ENCODE measurements at places on chromosomes 12 and 14. TPM values are rescaled to one million over a fixed set of nuclear protein-coding genes. Genes with fewer than 3 reads are reported as not detected.
A peak's percentile ranks its signal among the peaks of the same experiment; 100 is the strongest.

DNA sequence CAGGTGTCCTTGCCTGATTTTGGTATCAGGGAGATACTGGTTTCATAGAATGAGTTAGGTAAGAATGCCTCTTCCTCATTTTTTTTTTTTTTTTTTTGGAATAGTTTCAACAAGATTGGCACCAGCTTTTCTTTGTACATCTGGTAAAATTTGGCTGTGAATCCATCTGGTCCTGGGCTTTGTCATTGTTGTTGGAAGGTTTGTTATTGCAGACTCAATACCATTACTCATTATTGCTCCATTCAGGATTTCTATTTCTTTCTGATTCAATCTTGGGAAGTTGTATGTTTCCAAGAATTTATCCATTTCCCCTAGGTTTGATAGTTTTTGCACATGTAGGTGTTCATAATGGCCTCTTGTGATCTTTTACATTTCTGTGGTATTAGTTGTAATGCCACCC is 126.0 kb upstream of the KITLG start:
- DNase-seq = no peak

DNA sequence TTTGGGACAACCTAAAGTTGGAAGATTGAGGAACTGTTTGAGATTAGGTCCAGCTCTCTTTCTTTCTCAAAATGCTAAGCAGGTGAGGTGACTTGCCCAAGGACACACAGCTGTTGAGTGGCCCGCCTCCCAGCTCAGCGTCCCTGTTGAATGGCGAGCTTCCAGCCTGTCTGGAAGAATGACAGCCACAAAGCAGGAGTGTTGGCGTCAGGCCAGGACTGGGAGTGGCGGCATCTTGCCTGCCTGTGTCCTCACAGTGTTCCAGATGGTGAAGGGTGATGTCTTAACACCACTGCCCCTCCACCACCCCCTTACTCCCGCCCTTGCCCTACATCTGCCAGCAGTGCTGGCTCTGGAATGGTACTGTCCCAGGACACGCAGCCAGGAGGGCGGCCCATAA is 4.4 kb upstream of the CEBPE start:
- no peak for DNase-seq

DNA sequence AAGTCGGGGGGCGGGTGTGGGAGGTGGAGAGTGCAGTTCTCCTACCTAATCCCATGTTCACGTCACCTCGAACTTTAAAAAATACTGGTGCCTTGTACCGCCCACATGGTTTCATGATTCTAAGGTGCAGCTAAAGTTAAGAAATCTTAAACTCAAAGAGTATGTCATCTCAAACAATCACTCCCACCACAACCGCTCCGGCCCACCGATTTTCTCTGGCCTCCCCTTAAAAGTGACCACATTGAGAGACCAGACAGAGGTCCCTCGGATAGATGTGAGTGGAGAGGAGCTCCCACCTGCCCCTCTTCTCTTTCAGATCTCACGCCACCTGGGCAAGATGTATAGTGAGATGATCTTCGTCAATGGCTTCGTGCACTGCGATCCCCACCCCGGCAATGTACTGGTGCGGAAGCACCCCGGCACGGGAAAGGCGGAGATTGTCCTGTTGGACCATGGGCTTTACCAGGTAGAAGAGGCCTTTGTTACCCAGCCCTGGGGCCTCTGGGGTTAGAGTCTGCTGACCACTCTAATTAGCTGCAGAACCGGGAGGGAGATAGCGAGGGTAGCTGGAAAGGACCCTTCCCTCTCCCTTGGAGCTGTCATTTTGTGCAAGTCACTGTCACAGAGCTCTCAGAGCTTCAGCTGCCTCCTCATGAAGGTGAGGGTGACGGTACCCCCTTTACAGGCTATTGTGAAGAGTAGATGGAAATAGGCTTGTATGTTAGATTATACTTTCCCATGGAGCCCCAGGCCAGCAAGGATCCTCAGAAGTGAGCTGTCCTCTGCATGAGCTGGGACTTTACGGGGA is 124.4 kb downstream of the ADCK1 start:
- DNase-seq = no peak

DNA sequence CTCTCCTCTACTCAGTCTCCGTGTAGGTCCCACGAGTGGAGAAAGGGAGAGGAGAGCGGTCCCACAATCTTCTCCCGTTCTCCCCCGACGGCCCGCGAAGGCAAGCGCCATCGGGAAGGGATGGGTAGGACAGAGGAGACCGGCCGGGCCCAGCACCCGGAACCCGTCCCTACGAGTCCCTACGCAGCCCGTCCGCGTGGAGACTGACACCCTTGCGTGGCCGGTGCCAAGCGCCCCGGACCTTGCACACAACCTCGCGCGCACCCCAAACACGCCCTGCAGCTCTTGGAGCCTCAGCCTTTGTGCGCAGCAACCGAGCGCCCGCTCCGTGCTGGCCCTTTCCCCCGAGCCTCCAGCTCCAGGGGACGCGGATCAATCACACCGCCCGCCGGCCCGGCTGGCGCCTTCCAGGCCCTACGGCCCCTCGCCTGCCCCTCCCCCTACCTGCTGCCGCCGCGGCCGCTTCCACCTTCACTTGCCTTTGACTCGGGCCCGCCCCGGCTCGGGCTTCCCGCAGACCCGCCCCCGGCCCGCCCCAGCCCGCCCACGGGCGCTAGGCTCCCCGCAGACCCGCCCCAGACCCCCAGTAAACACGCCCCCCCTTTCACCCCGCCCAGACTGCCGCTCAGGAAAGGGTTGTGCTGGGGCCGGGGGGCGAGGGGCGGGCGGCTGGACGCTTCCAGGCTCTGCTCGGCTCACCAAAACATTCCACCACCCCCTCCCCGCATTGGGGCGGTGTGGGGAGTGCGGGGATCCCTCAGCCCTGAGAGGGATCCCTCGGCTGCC is at the start of gene NDRG2:
Gene NDRG2 (minus strand): TSS at position 477 of the 786 bp plus-strand sequence. CDS start 1,746 bp downstream, outside the sequence.
- peak; percentile 80 for DNase-seq

DNA sequence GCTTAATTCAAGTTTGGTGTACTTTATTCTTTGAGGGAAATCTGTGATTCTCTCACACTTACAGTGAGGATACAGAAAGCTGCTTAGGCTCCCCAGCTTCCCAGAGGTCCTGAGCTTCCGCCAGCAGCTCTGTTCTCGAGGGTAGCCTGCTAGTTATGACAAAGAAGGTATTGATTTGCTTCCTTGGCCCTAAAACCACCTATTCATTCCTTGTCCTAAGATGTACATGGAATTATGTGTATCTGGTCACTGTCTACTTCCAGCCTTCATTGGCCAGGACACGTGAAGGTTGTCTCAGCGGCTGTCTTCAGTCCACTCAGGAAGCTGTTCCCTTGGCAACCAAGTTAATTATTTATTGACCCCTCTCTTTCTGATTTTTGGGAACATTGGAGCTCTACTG is 55.7 kb downstream of the GALNT8 start:
- no peak for DNase-seq

DNA sequence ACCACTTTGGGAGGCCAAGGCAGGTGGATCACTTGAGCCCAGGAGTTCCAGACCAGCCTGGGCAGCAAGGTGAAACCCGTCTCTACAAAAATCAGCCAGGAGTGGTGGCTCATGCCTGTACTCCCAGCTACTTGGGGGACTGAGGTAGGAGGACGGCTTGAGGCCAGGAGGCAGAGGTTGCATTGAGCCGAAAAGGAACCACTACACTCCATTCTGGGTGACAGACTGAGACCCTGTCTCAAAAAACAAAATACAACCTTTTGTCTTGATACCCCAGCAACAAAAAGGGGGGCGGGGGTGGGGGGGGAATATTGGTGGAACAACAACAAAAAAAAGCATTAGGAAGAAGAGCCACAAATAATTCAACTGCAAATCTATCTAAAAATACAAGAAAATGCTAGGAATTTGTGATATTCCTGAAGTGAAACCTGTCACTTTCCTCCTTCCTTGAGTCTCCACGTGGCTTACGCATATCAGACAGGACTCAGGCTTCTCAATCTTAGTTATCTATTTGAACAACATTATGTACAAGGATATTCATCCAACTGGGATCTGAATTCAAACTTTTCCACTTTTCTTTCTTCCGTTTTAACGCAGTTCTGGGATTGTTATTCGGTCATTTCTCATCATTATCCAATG is 1.3 kb downstream of the R3HDM2 start:
- no peak for DNase-seq

- DNase-seq = no peak
These were observed 488.5 kb upstream of the TBX3 start for GRCh38 chr12:115172521-115172920.

DNA sequence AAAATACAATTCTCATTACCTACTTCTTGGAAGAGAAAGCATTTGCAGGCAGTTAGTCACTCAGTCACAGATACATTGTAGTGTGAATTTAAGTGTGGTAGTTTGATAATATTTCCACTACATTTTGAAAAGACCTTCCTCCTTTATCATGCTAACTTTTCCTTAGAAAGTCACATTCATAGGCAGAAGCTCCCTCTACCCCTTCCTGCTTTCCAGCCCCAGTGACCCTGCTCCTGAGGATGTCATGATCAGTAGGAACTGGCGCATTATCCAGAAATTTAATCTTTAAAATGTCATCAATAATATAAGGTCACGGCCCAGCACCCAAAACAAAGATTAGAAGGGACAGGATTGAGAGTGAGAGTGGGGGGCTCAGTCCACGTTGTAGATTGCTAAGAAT is 707.4 kb upstream of the STXBP6 start:
- DNase-seq = no peak

DNA sequence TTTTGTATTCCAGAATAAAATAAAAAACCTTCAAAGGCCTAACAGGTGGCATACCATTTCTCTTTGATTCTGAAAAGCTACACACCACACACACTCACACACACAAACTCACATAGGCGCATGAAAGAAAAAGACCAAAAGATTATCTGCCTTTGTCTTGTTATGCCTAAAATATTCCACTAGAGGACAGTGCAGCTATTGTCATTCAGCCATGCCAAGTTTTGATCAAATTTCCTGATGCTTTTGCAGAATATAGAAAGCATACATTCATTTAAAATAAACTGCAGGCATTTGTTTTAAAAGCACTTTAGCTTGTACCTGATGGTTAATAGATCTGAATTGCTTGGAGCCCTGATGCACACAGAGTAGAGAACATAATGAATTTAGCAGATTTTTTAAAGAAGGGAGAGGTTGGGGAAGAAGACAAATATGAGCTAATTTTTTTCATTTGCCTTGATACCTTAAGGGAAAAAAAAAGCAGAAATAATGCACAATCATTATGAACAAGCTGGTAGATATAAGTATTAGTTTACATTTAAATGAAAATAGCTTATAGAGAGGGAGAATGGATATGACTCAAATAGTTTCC is 1766.9 kb upstream of the SEL1L start:
- DNase-seq = no peak

A2M gene
- 0.16 TPM for total RNA-seq

SPSB2 gene
- total RNA-seq = 2.2 TPM

TRHDE gene
- total RNA-seq = not detected

Data from activated CD4-positive, alpha-beta T cell treated with anti-CD3 and anti-CD28 coated beads for 36 hours (primary cell).